Bone marrow (tissue), 2 donors: ENCODE measurements at places on chromosomes 3 and 15.

GRCh38 chr3:14329116-14329830 lies 73.1 kb upstream of the SLC6A6 start:
- no peak for DNase-seq

DNA sequence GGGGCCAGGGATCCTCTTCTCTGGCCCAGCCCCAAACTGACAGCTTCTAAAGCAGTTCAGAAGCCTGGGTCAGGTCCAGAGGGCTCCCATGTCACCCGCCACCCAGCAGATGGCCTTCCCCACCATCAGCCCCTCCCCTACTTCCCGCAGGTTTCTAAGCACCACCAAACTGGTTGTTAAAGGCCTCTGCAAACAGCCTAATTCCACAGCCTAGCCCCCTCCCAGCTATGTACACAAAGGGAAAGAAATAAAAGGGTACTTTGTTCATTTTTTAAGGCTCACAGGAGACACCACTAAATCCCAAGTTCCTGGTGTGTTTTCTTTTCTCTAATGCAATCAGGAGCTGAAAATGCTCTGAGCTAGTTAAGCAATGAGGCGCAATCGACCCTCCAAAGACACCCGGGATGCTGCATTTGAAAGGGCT lies 30.6 kb downstream of the PLCH1 start:
- no peak for DNase-seq

DNA sequence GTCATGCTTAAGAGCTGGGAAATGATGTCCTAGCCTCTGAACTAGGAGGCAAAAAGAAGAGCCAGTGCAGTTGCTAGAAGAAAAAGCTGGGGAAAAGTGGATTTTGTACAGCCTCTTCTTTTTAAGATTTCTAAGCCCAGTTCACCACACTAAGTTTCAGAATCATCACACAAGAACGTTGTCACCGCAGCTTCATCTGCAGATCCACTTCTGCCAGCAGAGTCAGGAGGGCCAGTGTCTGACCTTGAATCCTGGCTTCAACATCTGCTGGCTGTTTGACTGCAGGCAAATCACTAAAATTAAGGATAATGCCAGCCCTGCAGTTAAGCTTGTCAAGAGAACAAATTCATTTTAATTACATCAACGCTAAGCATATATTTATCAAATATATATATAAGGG lies 36.2 kb downstream of the HDC start:
- DNase-seq = no peak

GRCh38 chr15:67190326-67190725 lies 64.1 kb downstream of the AAGAB start:
- DNase-seq = no peak

GRCh38 chr3:122301063-122301462 lies 24.0 kb upstream of the CSTA start:
- DNase-seq = no peak

GRCh38 chr15:80850941-80851451 lies 71.8 kb downstream of the CEMIP start:
- DNase-seq = no peak

- DNase-seq = no peak
These were observed 62.1 kb upstream of the CCDC54 start for GRCh38 chr3:107315141-107315540.

GRCh38 chr3:142211034-142211433 lies 14.4 kb downstream of the GK5 start:
- no peak for DNase-seq
